ENCODE measurements at places on chromosomes 4 and X.

GRCh38 chrX:149461746-149462145, 43.4 kb downstream of the IDS start:
- DNase-seq: no peak

DNA sequence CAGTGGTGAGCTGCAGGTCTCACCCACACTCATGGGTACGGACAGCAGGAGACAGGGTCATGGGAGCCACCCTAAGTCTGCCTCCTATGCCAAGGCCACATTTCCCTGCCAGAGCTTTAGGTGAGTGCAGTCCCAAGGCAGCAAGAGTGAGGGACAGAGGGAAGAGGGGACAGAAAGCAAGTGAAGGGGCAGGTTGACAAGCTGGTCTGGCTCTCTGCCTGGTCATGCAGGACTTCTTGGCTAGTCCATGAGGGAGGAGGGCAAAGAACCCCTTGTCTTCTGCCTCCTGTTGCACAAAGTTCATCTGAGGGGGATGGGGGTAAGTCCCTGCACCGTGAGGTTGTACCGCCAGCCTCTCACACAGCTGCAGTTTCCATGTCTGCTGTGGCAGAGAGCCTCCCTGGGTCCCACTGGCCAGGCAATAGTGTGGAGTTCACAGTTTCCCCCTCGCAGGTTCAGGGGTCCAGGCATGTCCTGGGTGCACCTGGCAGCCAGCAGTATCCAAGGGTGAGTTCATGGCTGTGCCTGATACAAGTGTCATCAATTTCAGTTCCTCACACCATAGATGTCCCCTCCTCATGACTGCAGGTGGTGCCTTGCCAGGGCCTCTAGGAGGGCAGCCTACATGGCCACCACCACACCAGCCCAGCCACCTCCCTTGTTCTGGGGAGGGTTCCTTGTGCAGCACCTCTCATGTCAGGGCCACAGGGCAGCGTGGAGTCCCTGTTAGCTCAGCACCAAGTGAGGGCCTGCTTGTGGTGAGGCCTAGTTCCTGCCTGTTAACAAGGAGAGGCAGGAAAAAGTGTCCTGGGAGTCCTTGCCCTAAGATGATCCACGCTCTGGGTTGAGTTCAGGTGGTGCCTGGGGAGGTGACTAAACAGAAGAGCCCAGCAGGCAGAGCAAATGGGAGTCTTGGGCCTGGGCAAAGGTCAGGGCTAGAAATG, 72.5 kb downstream of the ADRA2C start:
- DNase-seq: no peak

DNA sequence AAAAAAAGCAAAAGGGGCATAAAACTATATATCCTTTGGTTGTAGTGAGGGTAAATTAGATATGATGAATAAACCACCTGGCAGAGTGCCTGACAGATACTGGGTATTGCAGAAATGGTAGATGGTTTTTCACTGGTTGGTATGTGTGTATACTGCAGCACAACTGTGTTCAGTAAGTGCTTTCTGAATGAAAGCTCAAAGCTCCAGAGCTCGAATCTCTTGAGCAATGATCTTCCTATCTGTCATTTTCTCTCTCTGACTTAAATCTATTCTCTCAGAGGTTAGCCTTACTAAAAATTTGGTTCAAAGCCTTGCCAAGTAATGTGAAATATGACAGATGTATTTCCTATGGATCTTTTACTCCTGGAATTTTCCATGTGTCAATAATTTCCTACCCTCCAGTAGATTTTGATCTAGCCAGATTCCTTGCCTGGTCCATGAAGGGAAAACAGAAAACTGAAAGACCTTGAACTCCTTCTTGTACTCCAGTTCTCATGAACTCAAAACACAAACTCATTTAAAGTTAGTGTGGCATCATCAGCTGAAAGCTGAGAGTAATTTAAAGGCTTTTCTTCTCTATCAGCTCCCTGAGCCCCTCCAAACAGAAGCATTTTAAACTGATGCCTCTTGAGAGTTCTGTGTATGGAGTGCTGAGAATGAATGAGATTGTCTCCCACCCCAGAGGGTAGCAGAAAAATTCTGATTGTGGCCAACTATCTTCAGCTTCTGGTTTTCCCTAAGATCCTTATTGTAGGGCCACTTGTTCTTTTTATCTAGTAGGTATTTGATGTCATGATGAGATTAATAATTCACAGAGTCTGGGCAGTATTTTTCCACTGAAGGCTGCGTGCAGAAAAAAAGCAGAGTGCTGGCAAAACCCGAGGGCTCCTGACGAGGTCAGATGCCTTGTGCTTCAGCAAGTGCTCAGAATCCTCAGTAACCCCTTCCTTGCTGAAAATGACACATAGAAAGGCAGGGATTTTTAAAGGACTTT, 363.4 kb upstream of the BOD1L1 start:
- DNase-seq: no peak

DNA sequence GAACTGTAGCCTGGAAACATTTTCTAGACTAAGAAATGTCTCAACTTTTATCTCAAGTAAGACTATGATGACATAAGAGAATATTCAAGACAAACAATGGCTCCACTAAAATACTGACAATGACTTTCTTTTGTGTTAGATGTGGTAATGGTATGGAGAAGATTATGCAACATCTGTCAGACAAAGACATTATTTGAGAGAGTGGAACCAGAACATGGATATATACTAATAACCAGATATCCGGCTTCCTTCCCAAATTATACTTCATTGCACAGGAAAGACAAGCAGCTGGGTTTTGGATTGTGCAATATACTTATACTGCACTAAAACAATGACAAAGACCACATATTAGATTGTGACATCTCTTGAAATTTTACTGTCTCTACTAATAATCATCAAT, 290.8 kb upstream of the GIMD1 start:
- no peak for DNase-seq

DNA sequence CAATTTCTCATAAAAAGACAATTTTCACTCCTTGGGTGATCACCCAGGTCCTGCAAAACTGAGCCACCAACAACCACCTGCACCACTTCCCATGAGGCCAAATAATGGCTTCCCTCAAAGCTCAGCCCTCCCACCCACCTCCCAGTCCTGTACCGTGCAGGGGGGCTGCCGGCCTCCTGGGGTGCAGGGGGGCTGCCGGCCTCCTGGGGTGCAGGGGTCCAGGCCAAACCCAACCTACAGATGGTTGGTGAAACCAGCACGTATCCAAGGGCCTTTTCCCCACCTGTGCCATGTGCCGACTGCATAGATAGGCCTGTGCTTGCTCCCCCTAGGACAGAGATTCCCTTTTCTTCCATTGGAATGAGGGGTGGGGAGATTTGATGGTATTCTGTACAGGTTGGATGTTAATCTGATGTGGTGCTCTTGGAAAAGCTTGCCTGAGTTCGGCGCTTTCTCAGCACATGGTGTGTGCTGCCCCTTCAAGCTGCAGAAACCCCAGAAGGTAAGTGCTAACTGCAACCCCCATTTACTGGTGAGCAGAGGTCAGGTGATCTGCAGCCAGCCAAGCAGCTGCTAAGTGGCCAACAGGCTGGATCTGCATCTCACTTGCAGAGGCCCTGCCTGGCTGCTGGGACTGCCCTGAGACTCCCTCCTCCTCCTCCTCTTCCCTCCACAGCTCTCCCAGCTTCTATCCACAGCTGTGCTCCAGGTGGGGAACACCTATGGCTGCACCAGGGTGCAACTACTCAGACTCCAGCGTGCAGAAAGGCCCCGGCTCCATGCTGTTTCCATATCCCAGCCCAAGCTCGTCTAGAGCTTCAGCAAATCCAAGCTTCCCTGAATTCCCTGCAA, 38.8 kb downstream of the FRG1 start:
- no peak for DNase-seq

DNA sequence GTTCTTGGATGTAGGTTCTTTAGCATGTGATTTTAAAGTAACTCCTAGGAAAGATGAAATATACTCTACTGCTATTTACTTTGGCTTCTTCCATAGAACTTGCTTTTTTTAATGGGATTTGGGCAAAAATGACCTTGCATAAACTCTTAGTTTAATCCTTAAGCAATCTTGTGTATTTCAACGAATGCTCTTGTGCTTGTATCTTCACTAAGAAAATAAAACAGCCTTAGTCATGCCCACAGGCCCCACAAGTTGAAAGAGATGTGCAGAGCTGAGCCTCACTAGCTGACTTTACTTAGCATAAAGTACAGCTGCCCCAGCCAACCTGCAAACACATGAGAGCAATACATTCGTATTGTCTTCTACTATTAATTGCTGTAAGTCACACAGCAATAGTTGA, 1609.2 kb downstream of the STIM2 start:
- DNase-seq: no peak

DNA sequence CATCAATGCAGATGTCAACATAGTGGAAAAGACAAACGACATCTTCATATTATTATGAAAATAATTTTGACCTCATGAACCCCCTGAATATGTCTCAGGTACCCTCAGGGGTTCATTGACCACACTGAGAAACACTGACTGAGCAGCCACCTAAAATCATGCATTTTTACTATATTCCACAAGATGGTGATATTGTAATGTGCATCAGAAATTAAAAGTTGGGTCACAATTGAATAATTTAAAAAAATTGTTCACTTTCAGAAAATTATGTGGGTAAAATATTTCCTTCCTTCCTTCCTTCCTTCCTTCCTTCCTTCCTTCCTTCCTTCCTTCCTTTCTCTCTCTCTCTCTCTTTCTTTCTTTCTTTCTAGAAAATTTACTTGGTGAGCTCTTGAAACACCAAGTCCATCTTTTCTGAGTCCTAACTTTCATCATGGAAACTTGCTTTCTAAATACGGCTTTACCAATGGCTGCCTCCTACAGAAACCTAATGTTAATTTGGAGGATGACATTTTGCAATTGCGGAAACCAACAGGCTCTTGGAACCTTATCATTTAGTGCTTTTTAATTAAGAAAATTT, 103.6 kb downstream of the RTL3 start:
- peak; percentile 10 for DNase-seq

DNA sequence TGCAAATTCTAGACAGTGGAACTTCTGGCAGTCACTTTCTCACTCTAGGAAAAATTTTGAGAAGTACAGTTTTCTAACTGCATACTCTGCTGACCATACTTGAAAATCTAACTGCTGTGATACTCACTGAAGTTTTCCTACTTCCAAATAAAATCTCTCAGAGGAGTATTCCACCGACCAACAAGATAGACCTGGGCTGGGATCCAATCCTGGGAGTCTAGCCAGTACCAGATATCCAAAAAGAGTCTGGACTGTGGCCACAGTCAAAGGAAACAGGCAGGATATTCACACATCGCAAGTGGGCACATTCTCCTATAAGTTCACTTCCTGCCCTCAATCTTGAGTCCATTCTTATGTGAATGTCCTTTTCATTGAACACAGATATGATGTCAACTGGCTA, 1138.7 kb upstream of the PCDH7 start:
- no peak for DNase-seq

- DNase-seq: no peak
These were observed 32.8 kb downstream of the REPS2 start for GRCh38 chrX:16979226-16979625.

- no peak for DNase-seq
These were observed 300.8 kb upstream of the GALNT7 start for GRCh38 chr4:172867835-172868234.

DNA sequence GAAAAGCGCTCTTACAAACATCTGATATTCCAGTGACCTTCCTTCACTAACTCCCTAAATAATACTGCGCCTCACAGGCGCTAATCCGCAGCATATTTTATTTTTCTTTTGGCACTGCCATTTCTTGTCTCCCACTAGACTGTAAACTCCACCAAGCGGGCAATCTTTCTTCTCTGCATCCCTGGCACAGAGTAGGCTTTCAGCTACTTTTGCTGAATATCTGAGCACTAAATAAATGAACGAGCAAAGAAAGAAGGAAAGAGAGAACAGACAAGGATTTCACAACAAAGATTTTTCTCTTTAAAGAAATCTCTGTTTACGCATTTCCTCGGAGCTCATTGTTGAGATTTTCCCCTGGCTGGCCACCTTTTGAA, 12.7 kb downstream of the NKX3-2 start:
- no peak for DNase-seq

DNA sequence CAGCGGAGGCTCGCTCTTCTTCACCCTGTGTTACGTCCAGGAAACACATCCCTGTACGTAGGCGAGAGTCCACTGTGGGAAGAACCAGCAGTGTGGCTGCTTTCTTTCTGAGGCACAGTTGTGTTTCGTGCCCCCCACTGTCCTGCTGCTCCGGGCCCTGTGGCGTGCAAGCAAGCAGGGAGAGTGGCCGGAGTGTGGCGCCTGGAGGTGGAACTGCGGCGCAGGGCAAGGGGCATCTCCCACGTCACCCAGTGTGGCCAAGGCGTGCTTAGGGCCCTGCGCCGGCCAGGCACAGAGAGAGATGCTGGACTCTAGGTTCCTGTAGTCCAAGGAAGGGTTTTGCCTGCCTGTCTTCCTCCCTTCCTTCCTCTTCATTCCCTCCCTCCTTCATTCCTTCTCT, 13.3 kb upstream of the PSAPL1 start:
- DNase-seq: no peak

GRCh38 chrX:68684919-68685304, 37.4 kb downstream of the STARD8 start:
- no peak for DNase-seq

DNA sequence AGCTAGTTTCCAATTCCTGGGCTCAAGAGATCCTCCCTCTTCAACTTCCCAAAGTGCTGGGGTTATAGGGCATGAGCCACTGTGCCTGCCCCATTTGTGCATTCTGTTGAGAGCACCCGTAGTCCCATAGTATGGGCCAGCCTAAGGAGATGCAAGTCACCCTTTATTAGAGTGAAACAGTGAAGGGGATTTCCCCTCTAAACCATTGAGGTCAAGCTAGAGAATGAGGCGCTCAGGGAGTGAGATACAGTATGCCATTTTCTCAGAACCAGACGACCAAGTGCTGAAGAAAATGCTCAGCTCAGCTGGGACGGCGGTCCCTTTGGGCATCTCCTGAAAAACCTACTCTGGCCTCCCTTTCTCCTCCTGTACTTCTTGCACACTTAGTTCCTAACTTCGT, 18.7 kb downstream of the RNF4 start:
- peak; percentile 54 for DNase-seq

- no peak for DNase-seq
These were observed 167.9 kb downstream of the CAMK2D start for GRCh38 chr4:113593400-113594230.

GRCh38 chrX:29348288-29348687, 761.0 kb downstream of the IL1RAPL1 start:
- peak; percentile 1 for DNase-seq

DNA sequence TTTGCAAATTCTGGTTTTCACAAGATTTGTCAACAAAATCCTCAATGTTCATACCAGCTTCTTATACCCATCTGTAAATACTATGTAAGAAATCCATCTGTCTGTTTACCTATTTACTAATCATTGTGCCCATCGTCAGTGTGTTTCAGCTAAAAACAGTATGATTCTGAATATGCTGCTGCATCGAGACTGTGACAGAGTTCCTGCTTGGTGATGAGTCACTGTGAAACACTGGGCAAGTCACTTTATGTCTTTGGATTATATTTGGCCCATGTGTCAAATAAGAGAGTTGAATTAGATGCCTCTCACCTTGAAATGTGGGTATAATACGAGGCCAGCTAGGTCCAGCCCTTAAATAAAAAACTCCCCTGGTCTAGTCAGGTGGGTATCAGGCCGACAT, 79.3 kb downstream of the CBLL2 start:
- DNase-seq: no peak

All from activated CD4-positive, alpha-beta T cell treated with anti-CD3 and anti-CD28 coated beads, Interleukin-2, Interleukin-6, amounts not matched to agents 100 ng/mL and 50 ng/mL, durations not matched to agents 16 hours and 8 hours (primary cell).